Calu3 (cell line): ENCODE measurements at places on chromosomes 4 and X.
A peak's percentile ranks its signal among the peaks of the same experiment; 100 is the strongest.

DNA sequence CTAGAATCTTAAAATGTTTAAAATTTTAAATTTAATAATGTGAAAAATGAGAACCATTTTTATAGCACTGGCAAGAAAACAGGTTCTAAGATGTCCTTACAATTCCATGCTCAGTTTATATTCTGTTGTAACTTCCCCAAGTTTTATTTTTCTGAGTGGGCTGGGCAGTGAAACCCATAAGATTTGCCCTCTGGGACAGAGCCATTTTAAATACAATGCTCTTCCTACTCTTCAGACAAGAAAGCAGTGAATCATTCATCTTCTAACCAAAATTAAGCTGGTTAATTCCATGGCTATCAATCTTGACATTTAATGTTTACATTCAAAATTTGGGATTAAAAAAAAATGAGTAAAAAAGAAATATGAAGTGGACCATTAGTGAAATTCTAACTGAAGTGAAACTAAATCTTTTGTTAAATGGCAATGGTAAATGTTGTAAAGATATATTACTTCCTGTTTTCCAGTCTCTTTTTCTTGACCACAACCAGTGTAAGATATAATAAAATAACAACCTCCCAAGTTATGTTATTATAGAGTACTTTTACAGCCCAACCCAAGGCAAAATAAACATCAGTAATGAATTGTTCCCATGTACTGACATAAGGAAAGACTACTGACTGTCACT is 37.2 kb upstream of the PTPN13 start:
- DNase-seq = no peak

DNA sequence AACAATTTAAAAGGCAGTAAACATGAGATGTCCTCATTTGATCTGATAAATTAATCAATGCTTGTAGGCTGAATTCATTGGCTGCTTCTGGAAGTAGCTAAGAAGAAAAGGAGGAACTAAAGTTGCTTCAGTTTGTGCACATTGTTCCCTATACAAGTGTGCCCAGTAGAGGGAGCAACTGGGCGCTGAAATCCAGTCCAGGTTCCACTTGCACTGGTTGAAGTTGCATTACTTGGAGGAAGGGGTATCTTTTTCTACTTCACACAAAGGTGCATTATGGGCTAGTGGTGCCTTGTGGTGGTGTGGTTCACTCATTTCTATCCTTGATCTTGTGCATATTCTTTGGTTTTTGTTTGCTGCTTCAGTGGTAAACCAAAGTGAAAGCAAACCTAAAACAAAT is 67.9 kb upstream of the SOX3 start:
- DNase-seq = peak; percentile 16

DNA sequence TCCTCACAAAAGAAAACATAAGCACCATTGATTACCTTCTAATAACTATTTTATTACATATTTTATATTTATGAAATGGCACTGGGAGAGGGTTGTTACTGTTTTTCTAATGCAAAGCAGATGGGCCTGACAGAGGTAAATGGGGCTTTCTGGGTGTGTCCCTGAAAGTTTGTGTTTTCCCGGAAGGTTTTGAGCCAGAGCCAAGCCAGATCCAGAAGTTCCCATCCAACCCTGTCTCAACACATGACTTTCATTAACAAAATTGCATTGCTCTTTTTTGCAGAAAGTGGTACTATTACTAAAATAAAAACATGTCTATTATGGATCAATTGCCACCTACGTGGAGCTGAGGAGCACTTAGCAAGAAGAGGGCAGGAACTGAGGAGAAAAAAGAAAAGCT is 181.3 kb downstream of the RAB28 start:
- DNase-seq = no peak

DNA sequence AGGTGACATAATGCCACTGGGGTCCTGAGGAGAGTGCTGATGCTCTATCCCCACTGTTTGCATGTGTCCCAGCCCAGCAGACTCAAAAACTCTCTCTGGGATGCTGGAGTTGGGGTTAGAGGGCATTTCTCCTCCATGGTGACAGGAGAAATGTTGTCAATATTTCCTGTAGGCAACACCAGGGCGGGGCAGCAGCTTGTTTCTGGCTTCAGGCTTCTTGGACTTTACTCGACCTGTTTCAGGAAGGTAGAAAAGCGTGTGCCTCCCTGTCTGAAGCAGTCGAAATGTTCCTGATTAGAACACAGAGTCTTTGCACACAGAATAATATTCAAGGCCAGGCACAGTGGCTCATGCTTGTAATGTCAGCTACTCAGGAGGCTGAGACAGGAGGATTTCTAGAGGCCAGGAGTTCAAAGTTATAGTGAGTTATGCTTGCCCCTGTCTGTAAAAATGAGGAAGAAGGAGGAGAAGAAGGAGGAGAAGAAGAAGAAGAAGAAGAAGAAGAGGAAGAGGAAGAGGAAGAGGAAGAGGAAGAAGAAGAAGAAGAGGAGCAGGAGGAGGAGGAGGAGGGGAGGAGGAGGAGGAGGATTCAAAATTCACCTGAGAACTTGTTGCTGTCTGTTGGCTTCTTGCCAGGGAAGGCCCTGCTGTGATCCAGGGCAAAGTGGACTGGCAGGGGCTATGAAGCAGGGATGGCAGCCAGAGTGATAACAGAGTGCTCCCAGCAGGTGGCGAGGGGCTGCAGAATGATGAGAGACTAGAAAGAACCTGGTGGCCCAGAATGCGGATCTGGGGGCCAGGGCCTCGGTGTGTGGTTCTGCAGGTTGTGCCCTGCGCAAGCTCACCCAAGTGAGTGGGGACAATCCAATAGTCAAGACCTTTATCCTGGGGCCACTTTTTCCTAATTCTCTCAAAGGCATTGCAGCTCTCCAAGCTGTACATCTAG is 82.9 kb downstream of the RTL5 start:
- no peak for DNase-seq

GRCh38 chr4:87057835-87058355 is 123.1 kb downstream of the AFF1 start:
- no peak for DNase-seq
